Stimulated activated CD4-positive, alpha-beta T cell treated with anti-CD3 and anti-CD28 coated beads, Interleukin-15, amount 100 ng/mL, for 1 hour (primary cell): ENCODE measurements at places on chromosomes 12 and 14.

- DNase-seq = no peak
Measured at GRCh38 chr12:101982307-101982706, 79.5 kb downstream of the WASHC3 start.

GRCh38 chr12:1117970-1118563, 127.0 kb downstream of the ERC1 start:
- peak; percentile 32 for DNase-seq

DNA sequence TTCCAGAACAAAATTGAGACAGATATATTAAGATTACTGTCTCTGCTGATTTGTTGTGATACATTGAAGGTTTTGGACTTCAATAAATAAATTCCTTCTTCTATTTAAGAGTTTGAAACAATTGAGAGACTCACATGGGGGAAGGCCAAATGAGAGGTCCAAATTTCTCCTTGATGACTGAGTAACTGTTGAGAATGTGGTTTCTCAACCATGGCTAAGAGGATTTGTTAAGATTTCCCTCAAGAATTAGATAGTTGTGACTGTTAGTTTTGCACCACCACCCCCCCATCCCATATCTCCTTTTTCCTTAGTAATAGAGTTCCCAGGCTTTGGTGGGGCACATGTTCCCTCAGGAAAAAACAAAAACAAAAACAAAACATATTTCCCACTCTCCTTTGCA, 47.7 kb upstream of the IGF1 start:
- DNase-seq = no peak

GRCh38 chr14:20798318-20798717, 4.3 kb downstream of the RNASE1 start:
- no peak for DNase-seq

DNA sequence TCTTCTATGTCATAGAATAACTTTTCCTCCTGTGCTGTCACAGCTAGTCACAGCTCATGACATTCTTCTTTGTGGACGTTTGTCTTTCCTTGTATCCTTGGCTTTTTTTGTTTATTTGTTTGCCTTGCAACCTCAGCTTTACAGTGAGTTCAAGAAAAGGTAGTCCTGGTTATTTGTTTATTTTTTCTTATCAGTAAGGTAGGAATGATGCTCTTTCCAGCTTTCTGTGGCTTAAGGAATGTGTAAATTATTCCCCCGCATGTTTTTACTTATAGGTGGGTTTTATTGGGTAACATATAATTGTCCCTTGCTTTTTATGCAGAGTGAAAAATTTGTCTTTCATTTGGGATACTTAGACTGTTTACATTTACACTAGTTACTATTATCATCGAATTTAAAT, 1673.6 kb upstream of the FLRT2 start:
- DNase-seq = no peak

GRCh38 chr12:118033902-118034301, 17.4 kb downstream of the RFC5 start:
- DNase-seq = no peak

DNA sequence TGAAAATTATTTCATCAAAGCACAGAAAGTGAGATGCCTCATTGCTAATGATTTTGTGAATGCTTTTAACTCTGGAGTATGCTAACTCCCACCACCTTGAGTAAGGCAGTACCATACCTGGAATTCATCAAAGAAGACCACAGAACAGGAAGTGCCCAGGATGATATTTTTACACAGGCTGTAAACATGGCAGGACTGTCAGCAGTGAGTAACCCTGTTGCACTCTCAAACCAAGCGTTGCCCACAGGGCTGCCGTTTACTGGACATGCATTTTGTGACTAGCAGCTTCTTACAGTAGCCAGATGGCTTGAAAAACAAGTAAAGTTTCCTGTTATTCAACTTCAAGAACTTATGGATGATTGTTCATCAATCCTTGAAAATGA, 42.4 kb downstream of the RALGAPA1 start:
- DNase-seq = no peak

DNA sequence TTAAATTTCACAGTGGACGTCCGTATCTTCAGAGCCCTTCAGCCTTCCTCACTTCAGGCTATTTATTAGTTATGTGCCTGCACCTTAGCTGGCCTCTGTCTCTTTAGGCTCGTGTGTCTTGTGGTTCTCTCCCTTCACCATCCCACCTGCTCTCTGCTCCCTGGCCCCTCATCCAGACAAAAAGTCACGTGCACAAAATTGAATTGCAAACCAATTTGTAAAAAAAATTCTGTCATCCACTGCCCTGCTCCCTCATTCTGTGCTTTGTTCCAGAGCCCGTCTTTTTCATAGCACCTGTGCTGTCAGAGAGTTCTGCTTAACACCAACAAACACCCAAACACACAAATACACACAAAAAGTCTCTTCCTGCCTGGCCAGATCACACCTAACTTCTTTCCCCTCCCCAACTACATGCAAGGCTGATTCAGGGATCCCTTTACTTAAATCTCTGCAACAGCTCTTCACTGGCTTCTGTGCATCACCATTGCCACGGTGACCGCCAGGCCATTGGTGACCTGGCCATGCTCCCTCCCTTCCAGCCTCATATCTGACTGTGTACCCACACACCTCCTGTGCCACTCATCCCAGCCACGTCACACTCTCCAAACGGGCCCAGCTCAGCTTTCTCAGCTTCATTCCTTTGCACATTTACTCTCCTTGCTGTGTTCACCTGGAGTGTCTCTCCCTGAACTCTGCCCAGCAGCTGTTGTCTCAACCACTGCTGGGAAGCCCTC, 205.7 kb downstream of the TTC8 start:
- no peak for DNase-seq
